ENCODE measurements at places on chromosomes 2 and 18.

GRCh38 chr2:195477248-195477995 lies 179.6 kb upstream of the SLC39A10 start:
- DNase-seq = no peak

GRCh38 chr18:44856157-44856556 lies 175.5 kb downstream of the SETBP1 start:
- DNase-seq = no peak

- DNase-seq = no peak
These were observed 248.8 kb downstream of the AGPS start for GRCh38 chr2:177641331-177641730.

DNA sequence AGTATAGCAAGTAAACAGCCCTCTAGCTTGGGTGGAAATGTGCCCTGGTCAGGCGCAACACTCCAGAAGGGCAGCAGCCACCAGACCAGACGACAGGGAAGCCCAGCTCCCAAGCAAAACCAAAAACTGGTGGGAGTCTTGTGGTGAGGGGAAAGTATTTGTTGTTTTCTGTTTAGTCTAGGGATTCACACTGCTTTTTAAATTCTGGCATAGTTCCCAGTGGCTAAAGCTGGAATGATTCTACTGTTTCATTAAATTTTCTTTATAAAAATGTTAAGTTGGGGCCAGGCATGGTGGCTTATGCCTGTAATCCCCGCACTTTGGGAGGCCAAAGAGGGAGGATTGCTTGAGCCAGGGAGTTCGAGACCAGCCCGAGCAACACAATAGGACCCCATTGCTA lies 38.5 kb downstream of the MERTK start:
- no peak for DNase-seq

DNA sequence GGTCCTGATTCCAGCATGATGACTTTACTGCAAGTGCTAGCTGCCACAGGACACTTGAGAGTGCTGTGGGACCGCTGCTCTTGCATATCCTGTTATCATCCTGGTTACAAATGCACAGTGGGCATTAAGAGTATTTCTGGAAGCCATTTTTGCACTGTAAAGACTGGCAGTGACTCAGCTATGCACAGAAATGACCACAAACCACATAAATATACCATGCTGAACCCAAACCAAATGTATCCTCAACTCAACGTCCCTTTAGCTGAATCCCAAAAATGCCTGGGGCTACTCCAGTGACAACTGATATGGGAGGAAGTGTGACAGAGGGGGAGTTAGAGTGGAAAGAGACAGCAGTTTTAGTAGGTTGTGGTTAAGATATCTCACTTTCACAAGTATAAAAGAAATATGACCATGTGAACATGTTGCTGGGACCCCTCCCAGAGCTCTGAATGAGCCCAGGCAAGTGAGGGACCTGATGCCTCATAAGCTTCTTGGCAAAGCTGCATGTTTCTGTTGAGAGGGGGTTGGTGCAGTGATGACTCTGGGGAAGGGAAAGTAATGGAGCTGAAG lies 37.3 kb downstream of the RHBDD1 start:
- DNase-seq = no peak

All from CD8-positive, alpha-beta memory T cell (primary cell).